ENCODE measurements at places on chromosomes 6 and 20.

DNA sequence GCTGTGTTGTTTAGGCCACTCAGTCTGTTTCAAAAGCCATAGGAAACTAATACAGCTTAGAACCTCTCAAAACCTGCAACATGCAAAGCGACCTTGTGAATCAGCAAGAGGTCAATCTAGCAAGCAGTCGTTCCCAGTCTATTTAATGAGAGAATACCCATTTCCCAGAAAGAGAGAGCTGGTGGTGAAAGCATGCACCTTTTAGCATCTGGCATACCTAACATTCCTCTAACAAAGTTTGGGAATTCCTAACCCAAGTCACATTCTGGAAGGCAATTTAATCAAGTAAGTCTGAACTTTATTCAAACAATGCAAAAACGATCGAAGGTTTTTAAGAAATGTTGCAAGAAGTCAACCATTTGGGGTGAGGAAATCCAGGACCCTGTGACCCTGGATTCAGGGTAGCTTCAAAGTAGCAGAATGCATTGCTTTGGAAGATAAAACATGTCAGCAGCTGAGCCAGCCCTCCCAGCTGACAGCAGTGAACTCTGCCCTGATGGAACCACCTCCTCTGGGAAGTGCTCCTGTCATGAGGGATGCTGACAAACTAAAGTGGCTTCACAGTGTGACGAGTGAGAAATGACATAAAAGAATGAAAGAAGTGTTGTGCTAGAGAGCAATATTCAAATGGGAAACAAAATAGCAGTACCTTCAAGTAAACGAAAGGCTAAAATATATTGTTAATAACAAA is 104.8 kb downstream of the GMDS start:
- DNase-seq = no peak

DNA sequence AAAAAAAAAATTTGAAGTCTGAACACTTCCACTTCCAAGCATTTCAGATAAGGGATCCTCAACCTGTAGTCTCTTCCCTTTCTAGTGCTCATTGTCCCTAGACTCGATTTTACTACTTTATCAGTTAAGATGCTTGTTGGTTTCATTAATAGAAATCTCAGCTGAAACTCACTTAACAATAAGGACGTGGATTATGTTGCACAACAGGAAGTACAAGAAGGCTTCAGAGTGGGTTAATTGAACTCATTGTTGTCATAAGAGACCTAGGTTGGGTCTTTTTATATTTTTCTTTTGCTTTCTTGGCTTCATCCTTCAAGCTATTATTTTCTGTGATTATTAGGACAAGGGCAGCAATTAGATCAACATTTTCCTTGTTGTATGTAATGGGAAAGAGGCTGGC is 175.2 kb downstream of the CDKAL1 start:
- no peak for DNase-seq

DNA sequence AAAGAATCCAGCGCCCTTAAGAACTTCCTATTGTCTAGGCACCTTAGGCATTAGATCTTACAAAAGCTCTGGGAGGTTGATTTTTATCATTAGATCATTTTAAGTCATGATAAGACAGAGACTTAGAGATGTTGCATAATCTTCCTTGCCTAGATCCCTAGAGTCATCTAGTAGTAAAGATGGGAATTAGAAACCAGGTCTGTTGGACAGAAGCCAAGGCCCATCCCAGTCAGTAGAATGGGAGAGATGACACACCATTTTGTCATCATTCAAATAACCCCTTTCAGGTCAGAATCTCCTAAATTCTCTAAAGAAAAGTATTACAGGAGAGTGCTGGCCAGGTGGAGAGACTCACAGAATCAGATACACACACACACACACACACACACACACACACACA is 579.1 kb downstream of the BMP2 start:
- no peak for DNase-seq

GRCh38 chr6:7907159-7907558 is 3.4 kb downstream of the TXNDC5 start:
- DNase-seq = no peak

DNA sequence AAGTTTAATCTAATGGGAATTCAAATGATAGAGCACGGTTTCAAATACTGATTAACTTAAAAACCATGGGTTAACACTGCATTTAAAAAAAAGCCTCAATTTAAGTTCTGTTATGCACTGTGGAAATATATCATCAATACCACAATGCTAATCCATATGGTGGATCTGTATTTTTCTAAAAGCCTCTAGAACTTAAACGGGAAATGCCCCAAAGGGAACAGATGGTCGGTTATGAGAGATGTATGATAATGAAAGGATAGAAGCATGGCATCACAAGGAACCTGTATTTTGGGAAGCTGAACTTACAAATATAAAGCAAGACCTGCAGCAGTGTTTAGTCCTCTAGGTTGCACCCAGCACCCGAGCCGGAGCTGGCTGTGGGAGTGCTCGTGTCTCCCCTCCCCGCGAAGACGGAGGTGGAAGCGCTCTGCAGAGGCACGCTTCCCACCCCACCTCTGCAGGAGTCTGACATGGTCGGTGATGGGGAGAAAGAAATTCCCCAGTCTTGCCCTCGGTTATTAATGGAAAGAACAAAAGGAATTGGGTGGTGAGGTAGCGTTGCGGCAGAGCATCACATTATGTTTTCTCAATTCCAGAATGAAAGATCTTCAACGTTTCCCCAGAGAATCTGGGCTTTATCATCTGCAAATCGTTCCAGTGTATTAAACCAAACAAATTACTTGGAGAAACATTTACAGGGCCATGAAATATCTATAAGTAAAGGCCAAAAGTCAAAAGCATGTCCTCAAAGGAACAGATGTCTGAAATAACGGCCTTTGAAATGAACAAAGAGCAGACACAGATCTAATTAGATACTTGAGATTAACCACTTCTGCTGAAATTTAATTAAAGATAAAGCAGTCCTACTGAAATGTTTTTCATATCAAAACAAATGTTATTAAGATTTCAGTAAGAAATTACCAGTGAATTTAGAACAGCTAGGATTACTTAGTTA is 103.1 kb upstream of the POPDC3 start:
- DNase-seq = no peak

DNA sequence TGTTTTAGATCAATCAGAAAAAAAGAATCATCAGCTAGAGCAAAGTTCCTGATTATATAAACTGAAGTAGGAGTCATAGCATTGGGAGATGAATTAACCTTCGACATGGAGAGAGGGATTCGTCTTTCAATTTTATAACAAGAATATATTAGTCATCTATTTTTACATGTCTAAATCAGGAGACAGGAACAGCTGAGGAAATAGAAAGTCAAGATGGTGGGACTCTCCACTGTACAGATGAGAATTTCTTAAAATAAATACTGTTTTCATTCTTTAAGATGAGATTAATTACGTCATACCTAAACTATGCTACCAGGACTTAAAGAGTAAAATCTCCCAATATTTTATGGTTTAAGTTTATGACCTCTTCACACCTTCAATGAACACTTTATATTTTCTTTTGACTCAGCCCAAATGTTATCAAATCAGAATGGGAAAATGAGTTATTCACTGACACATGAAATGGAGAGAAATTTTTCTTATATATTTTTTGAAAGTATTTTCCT is 1137.7 kb downstream of the EPHA7 start:
- no peak for DNase-seq

- no peak for DNase-seq
These were observed 5.6 kb upstream of the HM13 start for GRCh38 chr20:31508517-31509244.

Measured in activated T-helper 9 cell treated with anti-CD3 and anti-CD28 coated beads, Interleukin-2, amount 50 U/mL, for 16 hours (primary cell).